ENCODE measurements at places on chromosomes 3 and 15. TPM values are rescaled to one million over a fixed set of nuclear protein-coding genes. Genes with fewer than 3 reads are reported as not detected.
A peak's percentile ranks its signal among the peaks of the same experiment; 100 is the strongest.

AP3B2 gene
- total RNA-seq = not detected

PAQR9 gene
- not detected for total RNA-seq

C2CD4A gene
- 0.14 TPM for total RNA-seq

- peaks cover 76% of the 10 kb centered on the region for H3K4me1 ChIP-seq
- H3K4me3 ChIP-seq = no peak overlapping the region
- no peaks in the 10 kb centered on the region for H3K36me3 ChIP-seq
- peak overlapping the region; percentile 67 for H3K27ac ChIP-seq
- no peaks in the 10 kb centered on the region for H3K27me3 ChIP-seq
These were observed 1.5 kb upstream of the RBM15B start for GRCh38 chr3:51389423-51390183.

GRCh38 chr3:155188031-155188430 is 105.5 kb downstream of the STRIT1 start:
- no peaks in the 10 kb centered on the region for H3K4me1 ChIP-seq
- H3K4me3 ChIP-seq = no peak overlapping the region
- no peak for DNase-seq

DNA sequence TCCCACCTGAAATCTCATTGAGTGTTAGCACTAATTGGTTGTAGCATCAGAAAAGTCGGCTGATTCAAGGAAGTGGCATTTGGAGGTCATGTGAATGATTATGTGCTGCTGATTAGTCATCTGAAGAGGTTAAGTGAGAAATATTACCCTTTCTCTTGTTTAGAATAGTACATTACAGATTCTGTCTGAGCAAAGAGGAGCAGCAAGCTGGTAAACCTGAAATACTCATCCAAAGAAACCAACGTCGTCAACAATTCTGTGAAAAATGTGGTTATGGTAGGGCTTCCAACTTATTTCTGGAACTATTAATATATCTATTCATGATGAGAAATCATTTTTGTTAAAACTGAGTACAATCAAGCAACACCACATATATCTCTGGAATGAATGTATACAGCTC is 1024.9 kb downstream of the TUSC7 start:
- no peak overlapping the region for H3K4me3 ChIP-seq
- no peak for DNase-seq
- H3K4me1 ChIP-seq = no peaks in the 10 kb centered on the region

DNA sequence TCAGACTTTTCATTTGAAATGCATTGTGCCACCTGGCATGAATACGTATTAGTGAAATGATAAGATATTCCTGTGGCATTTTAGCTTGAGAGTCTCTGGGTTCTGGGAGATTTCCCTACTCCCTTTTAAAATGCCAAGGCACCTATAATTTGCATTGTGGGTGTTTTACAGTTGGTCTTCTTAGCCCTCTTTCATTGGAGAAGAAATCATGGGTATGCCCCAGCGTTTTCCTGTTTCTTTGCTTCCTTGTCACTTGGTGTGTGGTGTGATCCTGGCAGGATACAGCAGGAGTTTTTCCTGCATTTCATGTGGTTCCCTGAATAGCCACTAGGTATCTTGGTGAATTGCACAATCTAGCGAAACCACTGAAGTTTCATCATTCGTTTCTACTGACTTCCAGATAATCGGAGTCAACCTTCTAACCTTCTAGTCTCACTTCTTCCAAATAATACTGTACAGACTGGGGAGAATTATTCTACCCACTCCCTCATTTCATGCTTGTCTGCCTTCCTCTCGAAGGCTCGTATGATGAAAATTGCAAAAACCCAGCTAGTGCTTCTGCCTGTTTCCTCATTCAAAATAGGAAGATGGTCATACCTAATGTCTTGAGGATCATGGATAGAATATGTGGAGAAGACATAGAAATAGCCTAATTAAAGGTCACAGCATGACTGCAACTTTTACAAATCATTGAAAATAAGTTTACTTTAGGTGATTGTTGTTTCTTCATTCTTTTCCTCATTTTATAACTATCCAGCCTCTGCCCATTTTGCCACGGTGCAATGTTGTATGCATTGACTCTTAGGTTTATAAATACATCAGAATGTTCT is 2.6 kb downstream of the BHLHE40 start:
- H3K4me1 ChIP-seq = peaks cover 70% of the 10 kb centered on the region
- peak overlapping the region; percentile 100 for H3K27ac ChIP-seq
- no peaks in the 10 kb centered on the region for H3K36me3 ChIP-seq
- no peak for DNase-seq
- H3K27me3 ChIP-seq = no peaks in the 10 kb centered on the region

DNA sequence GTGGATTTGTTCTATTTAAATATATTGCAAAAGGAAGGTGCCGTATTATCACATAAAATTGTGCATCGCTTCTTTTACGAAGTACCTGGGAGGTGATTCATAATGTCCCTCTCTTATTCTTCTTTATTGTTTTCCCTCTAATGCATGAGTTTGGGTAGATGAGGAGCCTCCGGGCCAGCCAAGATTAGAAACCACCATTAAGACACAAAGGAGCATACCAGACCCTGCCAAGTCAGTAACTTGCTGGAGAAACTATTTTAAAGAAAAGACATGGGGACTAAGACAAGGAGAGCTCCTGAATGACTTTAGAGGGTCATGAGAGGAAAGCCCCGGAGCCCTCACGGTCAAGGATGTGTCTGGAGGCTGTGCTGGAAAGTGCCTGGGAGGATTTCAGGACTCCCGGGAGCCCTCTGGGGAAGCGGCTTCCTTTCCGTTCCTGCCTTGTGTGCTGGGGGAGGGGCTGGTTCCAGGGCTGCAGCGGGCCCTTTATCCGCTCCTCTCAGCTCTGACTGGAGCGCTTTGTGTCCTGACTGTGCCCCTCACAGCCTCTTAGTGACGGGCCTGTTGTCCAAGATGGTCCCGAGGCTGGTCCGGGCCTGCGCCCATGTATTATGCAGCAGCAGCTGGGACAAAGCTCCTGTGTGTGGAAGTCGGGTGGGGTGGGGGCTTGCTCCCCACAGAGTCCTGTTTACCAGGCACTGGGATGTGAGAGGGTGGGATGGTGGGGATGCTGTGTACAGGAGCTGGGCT is 35.7 kb downstream of the CORO2B start:
- DNase-seq = no peak
- H3K27ac ChIP-seq = no peak overlapping the region
- H3K4me3 ChIP-seq = no peak overlapping the region
- no peaks in the 10 kb centered on the region for H3K36me3 ChIP-seq
- no peaks in the 10 kb centered on the region for H3K4me1 ChIP-seq

DNA sequence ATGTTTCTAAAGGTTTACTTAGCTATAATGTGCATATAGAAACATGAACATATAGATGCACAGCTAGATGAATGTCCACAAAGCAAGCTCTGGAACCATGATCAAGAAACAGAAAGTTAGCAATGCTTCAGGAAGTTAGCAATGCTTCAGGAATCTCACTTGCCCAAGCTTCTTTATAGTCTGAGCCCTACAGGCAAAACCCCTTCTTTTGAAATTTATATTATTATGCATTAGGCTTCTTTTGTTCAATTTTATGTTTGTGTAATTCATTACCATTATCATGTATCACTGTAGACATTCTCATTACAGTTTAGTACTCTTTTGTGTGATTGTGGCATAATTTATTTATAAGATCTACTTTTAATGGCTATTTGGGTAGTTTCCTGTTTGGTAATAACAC is 286.4 kb upstream of the BCHE start:
- DNase-seq = no peak
- no peaks in the 10 kb centered on the region for H3K4me1 ChIP-seq
- no peaks in the 10 kb centered on the region for H3K27me3 ChIP-seq
- no peak overlapping the region for H3K27ac ChIP-seq

DNA sequence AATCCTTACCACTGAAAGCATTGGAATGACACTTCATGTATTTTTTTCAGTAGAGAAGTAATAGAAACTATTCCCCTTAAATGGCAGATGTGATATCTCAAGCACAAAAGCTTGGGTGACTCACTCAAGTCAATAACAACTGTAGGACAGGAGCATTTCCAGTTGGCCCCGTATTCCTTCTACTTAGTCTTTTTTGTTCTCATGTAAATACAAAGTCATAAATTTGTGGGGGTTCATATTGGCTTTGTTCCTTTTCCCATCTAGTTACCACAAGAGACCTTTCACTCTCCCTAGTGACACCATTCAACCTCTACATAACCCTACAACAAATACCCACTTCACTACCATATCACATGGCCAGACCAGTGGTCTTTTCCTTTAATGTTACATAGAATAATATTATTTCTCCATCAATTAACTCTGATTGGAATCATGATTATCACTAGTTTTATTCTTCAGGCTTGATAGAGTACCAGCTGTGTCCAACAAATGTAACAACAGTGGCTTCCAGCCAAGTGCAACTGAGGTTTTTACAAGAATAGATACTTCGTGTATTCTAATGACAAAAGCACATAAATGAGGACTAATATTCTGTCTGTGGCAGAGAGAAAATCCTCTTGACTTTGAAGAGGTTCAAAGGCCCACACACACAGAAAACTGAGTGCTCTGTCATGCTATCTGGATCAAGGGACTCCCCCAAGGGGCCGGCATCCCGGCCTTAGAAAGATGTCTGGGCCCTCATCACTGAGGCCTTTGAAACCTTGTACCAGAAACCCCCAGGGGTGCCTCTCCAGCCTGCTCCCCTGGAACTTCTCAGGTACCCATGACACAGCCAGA is 94.0 kb upstream of the THBS1 start:
- H3K36me3 ChIP-seq = no peaks in the 10 kb centered on the region
- H3K4me1 ChIP-seq = no peaks in the 10 kb centered on the region
- peak overlapping the region; percentile 71 for H3K27ac ChIP-seq
- H3K4me3 ChIP-seq = no peak overlapping the region
- no peaks in the 10 kb centered on the region for H3K27me3 ChIP-seq

DNA sequence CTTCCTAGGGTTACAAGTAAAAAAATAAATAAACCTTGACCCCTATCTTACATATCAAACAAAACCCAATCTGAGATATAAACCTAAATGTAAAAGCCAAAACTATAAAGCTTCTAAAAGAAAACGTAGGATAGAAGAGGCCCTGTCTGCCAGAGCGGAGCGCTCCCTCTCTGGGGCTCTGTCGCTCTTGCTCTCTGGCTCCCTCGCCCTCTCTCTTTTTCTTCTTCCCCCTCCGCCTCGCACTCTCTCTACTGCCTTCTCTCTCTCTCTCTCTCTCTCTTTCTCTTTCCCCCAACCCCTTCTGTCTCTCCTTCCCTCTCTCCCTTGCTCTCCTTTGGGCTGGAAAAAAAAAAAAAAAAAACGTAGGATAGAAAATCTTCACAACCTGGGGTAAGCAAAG is 21.6 kb downstream of the RYK start:
- H3K27me3 ChIP-seq = no peaks in the 10 kb centered on the region
- DNase-seq = no peak
- H3K36me3 ChIP-seq = no peaks in the 10 kb centered on the region
- no peak overlapping the region for H3K27ac ChIP-seq
- peaks cover 9% of the 10 kb centered on the region for H3K4me1 ChIP-seq

DNA sequence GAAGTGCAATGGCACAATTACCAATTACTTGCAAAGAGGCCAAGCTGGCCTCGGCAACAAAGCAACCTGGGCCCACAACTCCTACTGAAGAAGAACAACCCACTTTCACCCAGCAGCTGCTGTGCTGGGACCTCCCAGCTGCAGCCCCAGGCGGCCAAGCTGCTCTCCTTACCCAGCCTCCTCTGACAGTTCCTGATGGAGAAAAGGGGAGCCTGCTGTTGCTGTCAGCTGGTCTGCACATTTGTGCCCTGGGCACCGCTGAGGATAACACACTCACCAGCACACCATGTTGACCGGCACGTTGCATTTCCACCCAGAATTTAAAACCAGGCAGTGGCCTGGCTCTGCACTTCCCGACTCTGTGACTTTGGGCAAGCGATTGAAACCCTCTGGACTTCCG is 33.6 kb downstream of the SSUH2 start:
- DNase-seq = no peak
- no peaks in the 10 kb centered on the region for H3K27me3 ChIP-seq
- no peak overlapping the region for H3K27ac ChIP-seq
- H3K4me1 ChIP-seq = no peaks in the 10 kb centered on the region

DNA sequence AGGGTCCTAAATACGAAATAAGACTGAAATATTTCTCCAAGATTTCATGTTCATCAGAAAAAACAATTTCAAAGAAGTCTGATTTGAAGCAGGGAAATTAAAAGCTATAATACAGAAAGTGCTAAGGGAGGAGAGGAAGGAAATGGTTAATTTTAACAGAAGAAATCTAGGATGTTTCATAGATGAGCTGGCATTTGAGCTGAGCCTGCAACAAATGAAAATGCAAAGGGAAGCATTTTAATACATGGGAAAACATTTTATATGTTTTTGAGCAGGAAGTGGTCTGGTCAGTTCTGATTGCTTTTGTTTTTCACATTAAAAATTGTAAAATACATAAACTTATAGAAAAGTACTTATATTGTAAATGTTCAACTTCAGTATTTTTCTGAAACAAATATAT is 17.2 kb upstream of the RAP2B start:
- H3K36me3 ChIP-seq = no peaks in the 10 kb centered on the region
- no peaks in the 10 kb centered on the region for H3K27me3 ChIP-seq
- DNase-seq = no peak
- H3K4me1 ChIP-seq = no peaks in the 10 kb centered on the region
- H3K27ac ChIP-seq = no peak overlapping the region
- H3K4me3 ChIP-seq = no peak overlapping the region

GRCh38 chr3:164658125-164658524 is 420.2 kb downstream of the SI start:
- H3K4me1 ChIP-seq = no peaks in the 10 kb centered on the region
- no peak for DNase-seq
- no peaks in the 10 kb centered on the region for H3K27me3 ChIP-seq
- H3K27ac ChIP-seq = no peak overlapping the region
- no peaks in the 10 kb centered on the region for H3K36me3 ChIP-seq

DNA sequence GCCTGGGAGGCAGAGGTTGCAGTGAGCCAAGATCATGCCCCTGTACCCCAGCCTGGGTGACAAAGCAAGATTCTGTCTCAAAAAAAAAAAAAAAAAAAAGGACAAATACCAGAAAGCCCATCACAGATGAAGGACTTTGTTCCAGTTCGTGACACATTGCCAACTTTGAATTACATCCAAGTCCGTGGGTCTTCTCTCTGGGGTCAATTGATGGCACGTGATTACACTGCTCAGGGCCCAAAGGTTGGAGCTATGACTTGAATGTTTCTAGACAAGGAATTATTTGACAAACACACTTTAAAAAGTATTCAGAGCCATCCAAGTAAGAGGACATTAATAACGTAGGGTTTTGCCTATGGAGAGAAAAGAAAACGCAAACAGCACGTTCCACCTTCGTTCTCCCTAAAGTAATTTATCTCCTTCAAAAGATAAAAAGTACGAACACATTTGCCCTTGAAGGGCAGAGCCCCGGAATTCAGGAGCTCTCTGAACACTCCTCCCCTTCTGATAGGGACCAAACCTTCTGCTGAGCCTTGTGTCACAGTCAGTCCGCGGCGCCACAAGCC is 31.3 kb upstream of the ST3GAL6 start:
- peak overlapping the region; percentile 61 for H3K4me3 ChIP-seq
- DNase-seq = no peak
- peaks cover 14% of the 10 kb centered on the region for H3K4me1 ChIP-seq
- H3K36me3 ChIP-seq = no peaks in the 10 kb centered on the region
- H3K27me3 ChIP-seq = peaks cover 37% of the 10 kb centered on the region

DNA sequence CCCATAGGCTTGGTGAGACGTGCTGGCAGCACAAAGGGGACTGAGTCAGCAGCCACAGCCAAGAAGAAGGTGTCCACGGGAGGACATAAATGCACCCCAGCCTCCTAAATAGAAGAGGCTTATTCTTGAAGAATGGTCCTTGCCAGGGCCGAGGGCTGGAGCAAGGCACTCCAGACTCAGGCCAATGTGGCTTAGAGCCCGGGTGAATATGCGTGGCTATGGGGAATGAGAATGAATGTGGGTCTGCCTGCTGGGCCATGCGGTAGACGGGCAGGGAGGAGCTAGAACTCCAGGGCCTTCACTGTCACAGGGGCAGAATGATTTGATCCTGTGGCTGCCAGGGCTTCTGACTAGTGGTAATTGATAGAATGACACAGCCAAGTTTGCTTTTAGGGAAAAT is 34.0 kb downstream of the DHX30 start:
- no peaks in the 10 kb centered on the region for H3K27me3 ChIP-seq
- peaks cover 3% of the 10 kb centered on the region for H3K36me3 ChIP-seq
- no peaks in the 10 kb centered on the region for H3K4me1 ChIP-seq
- no peak overlapping the region for H3K4me3 ChIP-seq
- H3K27ac ChIP-seq = no peak overlapping the region

Data from transverse colon (tissue), 4 donors.